ENCODE measurements at places on chromosomes 6 and 20.
A peak's percentile ranks its signal among the peaks of the same experiment; 100 is the strongest.

- DNase-seq, result peak; percentile 77
These were observed 1.8 kb upstream of the ABT1 start for GRCh38 chr6:26594730-26595632.

GRCh38 chr20:32664678-32665159, 9.0 kb downstream of the C20orf203 start:
- DNase-seq, result no peak

DNA sequence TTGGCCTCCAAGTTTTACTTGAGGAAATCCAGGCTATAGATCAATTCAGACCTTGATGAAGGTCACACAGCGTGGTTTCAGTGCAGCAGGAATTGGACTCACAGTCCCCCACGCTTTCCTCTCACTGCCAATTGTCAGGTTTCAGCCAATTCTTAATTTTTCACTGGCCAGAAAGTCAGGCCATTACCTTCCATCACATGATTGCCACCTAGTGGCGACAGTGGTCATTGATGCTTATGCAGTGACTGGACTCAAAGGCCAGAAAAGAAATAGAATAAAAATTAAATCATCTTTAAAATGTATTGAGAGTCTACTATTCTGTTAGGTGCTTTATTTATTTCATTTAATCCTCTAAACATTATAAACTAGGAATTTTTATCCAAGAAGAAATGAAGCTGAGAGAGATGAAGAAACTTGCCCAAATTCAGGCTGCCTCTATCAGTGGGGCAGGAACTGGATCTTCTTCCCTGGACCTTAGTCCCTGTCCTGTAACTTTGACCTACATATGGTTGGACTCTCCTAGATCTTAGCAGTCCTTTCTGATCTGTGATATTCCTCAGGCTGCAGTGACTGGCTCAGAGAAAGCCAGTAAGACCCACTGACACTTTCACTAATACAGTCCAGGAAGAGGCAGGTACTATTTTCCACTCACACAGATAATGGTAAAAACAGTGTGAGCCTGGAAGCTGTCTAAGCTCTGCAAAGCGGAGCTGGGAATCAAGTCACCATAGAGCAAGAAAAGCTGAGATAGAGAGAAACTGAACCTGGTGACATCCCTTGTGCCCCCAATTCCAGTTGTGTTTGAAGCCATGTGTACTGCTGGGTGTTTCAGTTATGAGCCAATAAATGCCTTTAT, 133.3 kb downstream of the ELOVL4 start:
- DNase-seq, result peak; percentile 86

DNA sequence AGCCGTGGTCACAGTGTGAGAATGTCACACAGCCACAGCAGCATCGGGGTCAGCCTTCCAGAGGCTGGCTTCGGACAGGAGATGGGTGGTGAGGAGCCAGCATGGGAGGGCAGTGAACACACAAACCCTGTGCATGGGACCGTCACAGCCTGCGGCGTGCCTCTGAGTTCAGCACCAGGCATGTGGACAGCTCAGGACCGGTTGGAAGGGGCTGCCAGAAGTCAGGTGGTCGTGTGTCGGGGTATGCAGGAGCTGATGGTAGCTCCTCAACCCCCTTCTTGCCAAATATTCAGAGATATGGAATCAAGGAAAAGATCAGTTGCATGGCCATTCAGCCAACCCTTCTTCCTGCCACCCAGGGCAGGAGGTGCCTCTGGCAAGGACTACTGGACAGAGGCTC, 28.2 kb downstream of the MYT1 start:
- no peak for DNase-seq

DNA sequence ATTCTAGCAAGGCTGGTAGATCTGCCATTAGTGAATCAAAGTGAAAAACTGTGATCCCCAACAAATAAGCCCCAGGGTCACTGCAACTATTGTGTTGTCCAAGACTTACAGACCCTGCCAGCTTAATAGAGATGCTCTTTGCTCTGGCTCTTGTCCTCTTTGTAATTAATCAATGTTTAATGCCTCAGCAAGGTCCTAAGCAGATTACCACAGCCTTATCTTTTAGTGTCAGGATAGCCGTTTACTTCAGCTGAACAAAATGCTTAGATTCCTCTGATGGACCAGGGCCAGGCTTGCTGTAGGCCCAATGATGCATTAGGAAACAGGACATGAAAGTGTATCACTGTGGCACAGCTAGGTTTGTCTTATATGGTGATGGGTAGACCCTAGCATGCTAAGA, 353.3 kb downstream of the HACE1 start:
- no peak for DNase-seq

DNA sequence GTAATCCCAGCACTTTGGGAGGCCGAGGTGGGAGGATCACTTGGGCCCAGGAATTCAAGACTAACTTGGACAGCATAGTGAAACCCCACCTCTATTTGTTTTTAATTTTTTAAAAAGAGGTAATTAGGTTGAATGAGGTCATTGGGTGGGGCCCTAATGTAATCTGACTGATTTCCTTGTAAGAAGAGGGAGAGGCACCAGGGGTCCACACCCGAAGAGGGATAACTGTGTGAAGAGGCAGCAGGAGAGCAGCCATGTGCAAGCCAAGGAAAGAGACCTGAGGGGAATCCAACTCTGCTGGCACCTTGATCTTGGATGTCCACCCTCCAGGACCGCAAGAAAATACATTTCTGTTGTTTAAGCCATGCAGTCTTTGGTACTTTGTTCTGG, 63.4 kb downstream of the QRSL1 start:
- no peak for DNase-seq

- DNase-seq, result no peak
These were observed 15.6 kb downstream of the ENPP1 start for GRCh38 chr6:131823276-131823902.

- no peak for DNase-seq
These were observed 4.7 kb upstream of the SHLD1 start for GRCh38 chr20:5745416-5746030.

DNA sequence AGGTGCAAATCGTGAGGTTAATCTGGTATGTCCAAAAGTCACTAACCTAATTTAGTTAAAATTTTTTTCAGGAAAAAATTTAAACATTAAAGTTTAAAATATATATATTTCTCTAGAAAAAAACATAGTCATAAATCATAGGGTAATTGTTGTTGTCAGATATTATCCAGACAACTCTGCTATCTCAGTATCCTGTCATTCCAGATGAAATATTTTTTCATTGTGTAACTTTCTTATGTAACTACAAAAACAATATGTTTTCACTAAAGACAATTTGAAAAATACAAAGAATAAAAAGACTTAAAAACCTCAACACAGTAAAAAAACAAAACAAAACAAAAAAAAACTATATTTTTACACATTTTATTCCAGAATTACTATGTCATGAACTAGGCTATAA, 57.6 kb downstream of the TENT5A start:
- DNase-seq, result no peak

Measured in NCI-H2081 (cell line).